ENCODE measurements at places on chromosomes 13 and 19. TPM values are rescaled to one million over a fixed set of nuclear protein-coding genes. Genes with fewer than 3 reads are reported as not detected.

Gene CYP2A7
- total RNA-seq: not detected

- peak; percentile 85 for DNase-seq
Observed at GRCh38 chr19:49362048-49362928, at the start of gene TEAD2. TEAD2 (minus strand) TSS chr19:49362416; CDS start chr19:49360075, 2,341 bp downstream.

- DNase-seq: peak; percentile 77
Observed at GRCh38 chr19:920051-920864, 3.1 kb downstream of the KISS1R start.

DNA sequence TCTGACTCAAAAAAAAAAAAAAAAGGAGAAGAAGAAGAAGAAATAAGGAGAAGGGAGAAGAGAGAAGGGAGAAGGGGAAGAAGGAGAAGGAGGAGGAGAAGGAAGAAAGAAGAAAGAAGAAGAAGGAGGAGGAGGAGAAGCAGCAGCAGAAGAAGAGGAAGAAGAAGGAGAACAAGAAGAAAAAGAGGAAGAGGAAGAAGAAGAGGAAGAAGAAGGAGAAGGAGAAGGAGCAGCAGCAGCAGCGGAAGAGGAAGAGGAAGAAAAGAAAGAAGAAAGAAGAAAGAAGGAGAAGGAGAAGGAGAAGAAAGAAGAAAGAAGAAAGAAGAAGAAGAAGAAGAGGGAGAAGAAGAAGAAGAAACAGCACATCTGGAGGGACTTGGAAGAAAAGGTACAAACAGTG lies 4.1 kb upstream of the CNN1 start:
- DNase-seq: no peak

DNA sequence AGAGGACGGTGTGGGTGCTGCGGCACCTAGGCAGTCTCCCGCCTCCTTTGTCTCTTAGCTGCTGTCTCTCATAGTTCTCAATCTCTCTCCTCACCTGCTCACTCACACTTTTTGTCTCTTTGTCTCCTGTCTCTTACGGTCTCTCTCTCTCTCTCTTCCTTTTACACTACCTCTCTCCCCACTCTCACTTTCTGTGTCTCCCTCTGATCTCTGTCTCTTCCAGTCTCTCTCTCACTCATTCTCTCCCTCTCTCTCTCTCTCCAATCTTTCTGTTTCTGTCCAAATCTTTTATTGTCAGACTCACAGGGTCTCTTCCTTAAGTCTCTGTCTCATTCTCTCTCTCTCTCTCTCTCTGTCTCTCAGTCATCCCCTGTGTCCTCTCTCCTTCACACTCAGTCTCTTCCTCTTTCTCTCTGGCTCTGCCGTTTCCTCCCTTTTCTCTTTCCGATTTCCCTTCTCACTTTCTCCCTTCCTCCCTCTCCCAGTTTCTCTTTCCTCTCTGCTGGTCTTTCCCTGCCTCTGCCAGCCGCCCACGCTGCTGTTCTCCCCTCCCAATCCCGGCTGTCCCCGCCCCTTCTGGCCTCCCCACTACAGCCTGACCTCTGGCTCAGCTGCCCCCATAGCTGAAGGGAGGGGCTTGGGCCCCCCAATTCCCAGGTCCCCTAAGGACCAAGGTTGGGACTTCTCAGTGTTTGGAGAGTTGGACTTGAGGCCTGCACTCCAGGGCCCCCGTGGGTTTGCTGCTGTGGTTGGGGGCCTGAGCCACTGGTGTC lies at the start of gene PLEKHA4:
Gene PLEKHA4, minus strand, starts transcription at position 504 of the 773 bp plus-strand sequence. CDS start 997 bp downstream, outside the sequence.
- peak; percentile 67 for DNase-seq

- peak; percentile 64 for DNase-seq
Observed at GRCh38 chr13:67416047-67416925, 186.2 kb upstream of the PCDH9 start.

All from hepatocyte (in vitro differentiated cells).